Stimulated activated CD8-positive, alpha-beta memory T cell treated with anti-CD3 and anti-CD28 coated beads, Interleukin-7, amount 100 ng/mL, for 4 hours (primary cell): ENCODE measurements at places on chromosomes 7 and 10.
A peak's percentile ranks its signal among the peaks of the same experiment; 100 is the strongest.

GRCh38 chr7:44284216-44284615, 41.2 kb downstream of the CAMK2B start:
- no peak for DNase-seq

DNA sequence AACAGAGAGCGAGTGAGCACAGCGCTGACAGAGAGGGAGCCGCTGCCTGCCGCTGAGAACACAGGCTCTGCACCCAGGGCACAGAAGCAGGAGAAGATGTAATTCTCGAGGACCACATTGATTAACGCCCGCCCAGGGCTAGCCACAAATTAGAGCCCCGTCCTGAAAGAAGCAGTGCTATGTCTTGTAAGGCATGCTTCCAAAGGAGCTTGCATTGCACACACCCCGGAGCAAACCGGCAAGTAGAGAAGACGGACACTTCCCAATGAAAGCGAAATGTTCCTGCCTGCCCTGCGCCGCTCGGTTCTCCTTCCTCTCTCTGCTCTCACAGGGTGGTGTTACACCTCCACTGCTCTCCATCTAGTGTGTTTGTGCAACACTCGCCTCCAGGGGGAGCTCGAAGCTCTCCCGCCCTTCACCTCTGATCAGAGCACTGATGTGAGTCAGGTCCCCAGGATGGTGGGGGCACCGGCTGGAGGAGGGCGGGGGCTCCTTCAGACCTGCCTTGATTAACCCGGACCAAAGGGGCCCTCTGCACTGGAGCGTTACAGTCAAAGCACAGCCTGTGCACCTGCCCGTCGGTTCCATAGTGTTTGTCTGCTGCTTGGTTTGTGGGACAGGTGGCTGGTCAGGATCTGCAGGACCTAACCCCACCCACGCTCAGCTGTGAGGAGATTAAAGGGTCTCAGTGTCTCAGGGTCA, 316.5 kb downstream of the ADARB2 start:
- DNase-seq, result peak; percentile 36

GRCh38 chr7:48971173-48971572, 46.8 kb downstream of the CDC14C start:
- DNase-seq, result no peak

GRCh38 chr7:157570531-157571200, 233.9 kb downstream of the DNAJB6 start:
- DNase-seq, result no peak

- DNase-seq, result no peak
These were observed 107.0 kb upstream of the LRRN3 start for GRCh38 chr7:110983822-110984456.

- DNase-seq, result no peak
These were observed 86.6 kb downstream of the PRLHR start for GRCh38 chr10:118508863-118509262.

- DNase-seq, result no peak
These were observed 114.5 kb downstream of the PON1 start for GRCh38 chr7:95209788-95210187.

- DNase-seq, result no peak
These were observed 16.2 kb upstream of the MTPAP start for GRCh38 chr10:30365278-30365677.

- DNase-seq, result no peak
These were observed 201.0 kb upstream of the TPK1 start for GRCh38 chr7:145036604-145037405.

GRCh38 chr10:69295027-69295636, 16.8 kb downstream of the HK1 start:
- DNase-seq, result no peak

GRCh38 chr7:127715901-127716300, 63.9 kb downstream of the SND1 start:
- DNase-seq, result no peak

DNA sequence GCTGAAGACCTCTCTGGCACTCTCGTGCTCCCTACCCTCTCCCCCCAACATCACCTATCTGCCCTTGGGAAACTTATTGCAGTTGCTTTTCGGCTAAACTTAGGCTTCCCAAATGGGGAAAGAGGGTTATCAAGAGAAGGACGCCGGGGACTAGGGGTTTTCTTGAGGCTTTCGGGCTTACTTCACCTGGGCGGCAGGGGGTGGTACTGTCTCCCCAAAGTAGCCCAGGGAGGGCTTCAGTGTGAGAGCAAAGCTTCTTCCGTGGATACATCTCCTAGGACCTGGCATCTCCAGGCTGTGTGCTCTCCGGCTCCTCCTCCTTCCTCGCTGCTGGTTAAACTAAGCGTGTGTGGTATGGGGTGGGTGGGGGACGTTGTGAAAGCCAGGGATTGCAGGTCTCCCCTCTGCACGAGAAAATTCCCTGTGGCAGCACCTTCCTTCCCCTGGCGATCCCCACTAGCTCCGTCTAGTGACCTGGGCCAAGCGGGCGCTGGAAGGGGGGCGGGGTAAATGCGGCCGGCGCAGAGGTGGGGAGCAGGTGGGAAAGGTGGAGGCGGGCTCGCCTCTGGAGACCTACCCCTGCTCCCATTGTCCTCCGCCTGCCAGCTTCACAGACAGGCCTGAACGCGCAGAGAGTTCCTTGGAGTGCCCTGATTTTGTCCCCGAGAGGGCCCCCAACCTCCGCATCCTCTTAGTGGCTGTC, 1.1 kb downstream of the PLXDC2 start:
- DNase-seq, result no peak

DNA sequence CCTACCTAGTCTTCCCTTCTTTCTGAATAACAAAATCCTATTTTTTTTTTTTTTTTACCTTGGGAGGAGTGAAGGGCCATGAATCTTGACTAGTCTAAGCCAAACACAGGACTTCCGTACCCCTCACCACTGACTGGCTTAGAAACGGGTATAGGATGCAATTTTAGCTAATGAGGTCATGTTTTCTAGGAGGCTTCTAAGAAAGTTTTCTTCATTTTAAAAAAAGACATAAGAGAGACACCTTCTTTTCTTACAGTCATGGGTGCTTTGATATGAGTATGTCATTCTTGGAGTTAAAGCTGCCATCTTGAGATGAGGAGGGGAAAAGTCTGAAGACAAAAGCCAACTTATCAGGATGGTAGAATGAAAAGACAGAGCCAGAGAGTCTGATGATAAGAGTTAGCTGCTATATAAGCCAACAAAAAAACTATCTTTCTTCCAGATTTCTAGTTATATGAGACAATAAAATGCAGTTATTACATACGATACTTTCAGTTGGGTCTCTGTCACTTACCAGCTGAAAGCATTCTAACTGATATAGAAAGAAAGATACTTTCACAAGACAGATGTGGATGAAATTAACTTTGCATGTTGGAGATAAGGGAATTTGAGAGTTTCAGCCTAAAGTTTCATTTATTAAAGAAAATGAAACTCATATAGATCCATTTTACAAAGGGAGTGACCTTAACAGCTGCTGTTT, 34.0 kb downstream of the ZNF438 start:
- no peak for DNase-seq

- no peak for DNase-seq
These were observed 994 bp downstream of the SLC25A28 start for GRCh38 chr10:99619090-99619800.

- no peak for DNase-seq
These were observed 39.8 kb downstream of the CDC123 start for GRCh38 chr10:12235796-12236195.

DNA sequence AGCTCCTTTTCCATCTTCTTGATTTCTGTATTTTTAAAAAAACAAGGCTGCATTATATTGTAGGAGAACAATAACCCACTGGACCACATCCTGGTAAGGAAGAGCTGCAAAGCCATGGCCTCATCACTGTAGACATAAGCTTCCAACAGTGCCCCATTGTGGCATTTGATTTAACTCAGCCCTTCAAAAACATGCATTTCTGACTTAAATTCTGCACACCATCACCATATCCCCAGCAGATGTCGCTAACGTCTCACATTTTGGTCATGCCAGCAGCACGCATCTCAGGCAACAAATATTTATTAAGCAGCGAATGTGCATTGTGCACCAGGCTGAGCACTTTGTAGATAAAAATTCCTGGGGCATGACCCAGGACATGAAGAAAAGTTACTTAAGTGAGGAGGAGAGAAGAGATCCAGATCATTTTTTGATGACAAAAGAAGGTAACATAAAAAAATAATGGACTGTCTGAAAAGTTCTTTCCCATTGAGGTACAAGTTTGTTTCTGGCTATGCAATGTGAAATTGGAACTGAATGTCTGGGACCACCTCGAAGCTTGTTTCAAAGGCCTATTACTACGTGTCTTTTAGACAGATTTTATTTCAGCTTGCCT, 164.6 kb upstream of the CDCA7L start:
- DNase-seq, result peak; percentile 26

- no peak for DNase-seq
These were observed 22.9 kb upstream of the NANOS1 start for GRCh38 chr10:119006451-119007210.

- no peak for DNase-seq
These were observed 8.5 kb downstream of the NT5C2 start for GRCh38 chr10:103184615-103185014.

DNA sequence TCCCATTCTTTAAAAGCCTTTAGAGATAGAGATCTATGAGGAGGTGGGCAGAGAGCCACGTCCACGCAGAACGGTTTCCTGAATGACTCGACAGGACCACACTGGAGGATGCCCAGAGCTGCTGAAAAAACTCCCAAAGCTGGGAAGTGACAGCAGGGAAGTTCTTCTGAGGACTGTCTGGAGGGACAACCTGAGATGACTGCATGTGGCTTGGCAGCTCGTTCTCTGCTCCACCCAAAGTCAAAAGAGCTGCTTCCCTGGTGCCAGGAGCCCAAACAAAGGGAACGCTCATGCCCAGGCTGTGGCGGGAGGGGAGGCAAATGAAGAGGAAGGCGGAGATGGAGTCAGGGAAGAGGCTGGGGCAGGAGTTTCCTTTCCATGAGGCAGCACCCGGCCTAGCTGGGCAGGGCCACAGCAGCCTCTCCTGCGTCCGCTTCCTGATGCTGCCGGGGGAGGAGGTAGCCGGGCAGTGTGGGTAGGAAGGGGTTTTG, 95.4 kb downstream of the CCDC3 start:
- no peak for DNase-seq

- DNase-seq, result no peak
These were observed 292.4 kb downstream of the ZWINT start for GRCh38 chr10:56068473-56069263.

GRCh38 chr10:85967594-85967993, 399.0 kb downstream of the GRID1 start:
- no peak for DNase-seq

GRCh38 chr7:106871793-106872571, 6.9 kb downstream of the PIK3CG start:
- DNase-seq, result no peak

GRCh38 chr10:22856444-22857074, 71.3 kb upstream of the ARMC3 start:
- DNase-seq, result no peak

DNA sequence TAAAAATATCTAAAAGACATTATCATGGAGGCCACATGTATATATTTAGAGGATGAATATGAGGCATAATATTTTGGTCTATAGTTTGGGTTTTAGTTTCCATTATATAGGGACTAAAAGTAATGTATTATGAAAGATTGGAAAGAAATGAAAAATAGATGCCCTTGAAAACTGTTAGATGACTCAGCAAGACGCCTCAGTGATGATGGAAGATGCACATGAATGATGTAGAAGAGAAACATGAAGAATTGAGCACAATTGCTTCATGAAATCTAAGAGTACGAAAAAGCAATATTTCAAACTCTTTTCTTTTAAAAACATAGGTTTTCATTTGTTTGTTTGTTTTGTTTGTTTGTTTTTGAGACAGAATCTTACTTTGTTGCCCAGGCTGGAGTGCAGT, 89.8 kb downstream of the ARL4A start:
- DNase-seq, result no peak

GRCh38 chr7:127380479-127380878, 12.0 kb downstream of the ZNF800 start:
- no peak for DNase-seq

GRCh38 chr10:9302140-9302746, 1247.8 kb downstream of the GATA3 start:
- DNase-seq, result no peak

- no peak for DNase-seq
These were observed 5.6 kb downstream of the SUFU start for GRCh38 chr10:102509387-102509786.

DNA sequence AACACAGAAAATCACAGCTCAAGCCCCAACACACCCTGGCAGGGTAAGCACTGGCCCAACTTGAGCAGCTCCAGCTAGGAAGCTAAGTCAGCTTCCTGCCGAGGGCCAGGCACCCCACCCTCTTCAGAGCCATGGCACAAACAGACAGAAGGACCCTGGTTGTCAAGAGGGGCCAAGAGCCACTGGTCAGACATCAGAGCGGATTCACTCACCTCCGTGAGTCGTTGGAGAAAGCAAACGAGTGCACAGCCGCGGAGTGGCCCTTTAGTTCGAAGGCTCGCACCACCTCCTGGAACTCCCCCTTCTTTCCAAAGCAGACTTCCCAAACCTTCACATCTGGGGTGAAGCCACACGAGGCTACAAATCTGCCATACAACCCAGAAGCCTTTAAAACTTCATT, 7.4 kb downstream of the TBL2 start:
- no peak for DNase-seq

DNA sequence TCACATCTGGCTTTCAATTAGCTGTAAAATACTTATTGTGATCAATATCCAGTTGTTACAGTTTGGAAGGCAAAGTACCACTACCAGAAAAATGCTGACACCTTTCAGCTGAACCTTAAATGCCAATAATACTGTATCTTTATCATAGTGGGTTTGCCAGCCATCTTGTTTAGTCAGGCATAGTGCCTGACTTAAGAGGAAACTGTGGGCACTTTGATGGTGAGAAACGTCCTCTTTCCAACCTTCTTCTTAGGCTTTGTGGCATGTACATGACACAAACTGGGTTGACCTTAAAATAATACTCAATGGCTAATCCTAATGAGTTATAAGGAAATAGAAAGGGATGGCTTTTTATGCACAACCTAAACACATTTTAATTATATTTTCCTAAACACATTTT, 52.3 kb upstream of the PRR15 start:
- DNase-seq, result no peak

GRCh38 chr10:88315755-88316154, 267.4 kb downstream of the RNLS start:
- DNase-seq, result no peak

DNA sequence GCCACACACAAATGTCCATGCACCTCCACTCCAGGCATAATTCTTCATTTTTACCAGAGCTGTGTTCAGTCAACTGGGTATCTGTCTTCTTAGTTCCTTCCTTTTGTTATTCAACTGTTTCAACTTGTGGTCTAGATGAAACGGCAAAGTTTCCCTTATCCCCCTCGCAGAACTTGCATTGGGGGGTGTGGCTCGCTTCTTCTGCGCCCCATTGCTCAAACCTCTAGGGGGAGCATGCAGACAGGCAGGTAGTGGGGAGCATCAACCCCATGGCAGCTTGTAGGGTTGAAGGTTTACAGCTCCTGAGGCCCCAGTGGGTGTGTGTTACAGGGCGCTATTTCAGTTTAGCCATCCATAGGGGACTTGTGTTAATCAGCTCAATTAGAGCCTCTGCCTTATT, 38.3 kb upstream of the COBL start:
- DNase-seq, result no peak

DNA sequence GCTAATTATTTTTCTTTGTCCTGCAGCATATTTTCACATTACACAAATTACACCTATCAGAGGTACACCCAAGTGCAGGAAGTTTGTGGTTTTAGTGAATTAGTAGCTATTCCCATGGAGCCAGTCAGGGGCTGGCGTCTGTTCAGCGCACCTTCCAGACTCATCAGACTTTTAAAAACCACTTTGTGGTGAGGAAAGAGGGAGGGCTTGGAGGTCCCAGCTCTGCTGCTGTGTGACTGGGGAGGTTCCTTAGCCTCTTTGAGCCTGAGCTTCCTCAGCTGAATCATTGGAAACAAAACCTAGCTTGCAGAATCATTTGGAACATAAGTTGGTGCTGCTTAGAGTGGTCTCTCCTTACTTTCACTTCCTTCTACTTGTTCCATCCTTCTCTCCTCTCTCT, 175.4 kb downstream of the SORCS3 start:
- no peak for DNase-seq
